ENCODE measurements at places on chromosomes 6 and 20. TPM values are rescaled to one million over a fixed set of nuclear protein-coding genes. Genes with fewer than 3 reads are reported as not detected.

Gene RSPO3
- not detected for total RNA-seq

Gene KIAA1755
- not detected for total RNA-seq

Gene BMP7
- total RNA-seq = 0.80 TPM

Gene PI3
- not detected for total RNA-seq

Gene DCDC2
- not detected for total RNA-seq

Gene ADGRB3
- not detected for total RNA-seq

Gene VWA7
- 6.0 TPM for total RNA-seq

Gene UNC5CL
- 2.1 TPM for total RNA-seq

Gene DLL1
- total RNA-seq = not detected

Gene WFDC12
- not detected for total RNA-seq

Gene OSBPL2
- total RNA-seq = 44.7 TPM

Gene C2
- total RNA-seq = 1.7 TPM

Gene CLVS2
- total RNA-seq = not detected

Gene MOG
- not detected for total RNA-seq

Gene OPRL1
- total RNA-seq = 0.64 TPM

Gene SNAP25
- 0.39 TPM for total RNA-seq

Gene SLC52A3
- total RNA-seq = not detected

Gene CST5
- total RNA-seq = not detected

Gene SMIM8
- 10.9 TPM for total RNA-seq

Gene LZTS3
- total RNA-seq = 0.69 TPM

Gene LPA
- 0.02 TPM for total RNA-seq

Gene FAM209B
- 2.7 TPM for total RNA-seq

Gene IMPG1
- not detected for total RNA-seq
